ENCODE measurements at places on chromosomes 6 and 20.

DNA sequence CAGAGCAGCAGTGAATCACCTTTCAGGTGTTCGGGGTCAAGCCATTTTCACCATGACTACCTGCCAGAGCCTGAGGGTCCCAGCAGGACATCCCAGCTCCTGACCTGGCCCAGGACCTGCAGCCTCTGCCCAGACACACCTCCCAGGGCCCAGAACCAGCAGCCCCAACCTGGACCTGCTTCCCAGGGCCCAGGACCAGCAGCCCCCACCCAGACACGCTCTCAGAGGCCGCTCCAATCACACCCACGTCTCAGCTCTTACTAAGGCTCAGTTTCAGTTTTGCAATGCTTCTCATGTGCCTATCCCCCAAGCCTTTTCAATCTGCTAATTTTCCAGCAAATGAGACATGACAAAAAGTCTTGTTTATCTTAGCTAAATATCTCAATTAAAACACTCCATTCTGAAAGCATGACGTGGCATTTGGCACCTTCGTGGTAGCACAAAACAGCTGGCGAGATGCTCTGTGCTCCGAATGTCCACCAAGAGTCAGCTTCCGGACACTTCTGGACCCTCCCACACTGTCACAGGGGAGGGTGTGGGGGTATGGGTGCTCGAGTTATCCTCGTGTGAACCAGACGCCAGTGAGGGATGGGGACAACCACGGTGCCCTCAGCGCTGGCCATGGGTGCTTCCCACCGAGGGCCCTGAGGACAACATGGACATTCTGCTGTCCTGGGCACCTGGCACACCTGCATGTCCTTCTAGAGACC lies 253.2 kb downstream of the DLL1 start:
- no peak for DNase-seq

DNA sequence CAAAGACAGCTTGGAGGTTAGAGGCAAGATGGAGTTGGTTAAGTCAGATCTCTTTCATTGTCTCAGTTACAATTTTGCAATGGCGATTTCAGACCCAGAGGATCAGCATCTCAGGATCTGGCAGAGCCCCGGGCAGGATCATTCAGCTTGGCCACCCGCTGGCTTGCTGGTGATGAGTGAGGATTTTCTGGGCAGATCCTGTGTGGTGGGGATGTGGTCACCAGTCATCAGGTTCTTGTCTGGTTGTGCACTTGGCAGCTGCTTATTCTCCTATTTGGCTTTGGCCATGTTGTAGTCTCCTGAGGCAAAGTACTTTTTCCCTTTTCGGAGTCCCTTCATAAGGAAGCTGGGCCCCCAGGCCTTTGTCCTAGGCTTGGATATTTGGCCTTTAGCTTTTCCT lies 953.9 kb downstream of the KIF16B start:
- no peak for DNase-seq

GRCh38 chr20:46279103-46279502 lies 29.2 kb downstream of the CDH22 start:
- no peak for DNase-seq

- no peak for DNase-seq
Measured at GRCh38 chr6:33895296-33895695, 91.5 kb upstream of the MLN start.

DNA sequence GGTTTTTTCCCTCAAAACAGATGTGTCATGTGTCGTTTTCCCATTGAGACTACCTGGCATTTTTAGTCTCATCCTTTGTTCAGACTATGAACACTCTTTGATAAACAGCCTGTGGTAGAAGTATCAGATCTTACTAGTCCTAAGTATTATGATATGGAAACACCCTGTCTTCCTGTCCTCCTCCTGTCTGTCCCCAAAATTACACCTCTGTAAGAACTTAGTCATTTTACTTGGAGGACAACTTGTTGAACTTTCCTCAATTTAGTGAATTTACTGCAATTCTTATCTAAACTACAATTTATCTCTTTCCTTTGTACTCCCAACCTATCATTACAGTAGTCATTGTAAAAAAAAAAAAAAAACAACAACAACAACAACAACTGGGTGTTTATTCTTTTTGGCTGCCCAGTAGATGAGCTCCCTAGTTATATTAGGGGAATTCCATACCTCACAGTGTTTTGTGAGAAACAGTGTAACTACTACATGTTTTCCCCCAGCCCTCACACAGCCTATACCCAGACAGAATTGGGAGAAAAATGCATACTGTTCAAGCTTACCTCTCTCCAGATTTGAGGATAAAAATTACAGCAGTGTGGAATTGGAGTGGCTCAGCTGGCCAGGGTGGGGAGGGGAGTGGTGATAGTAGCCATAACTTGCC lies 18.5 kb upstream of the ERVFRD-1 start:
- DNase-seq = no peak

DNA sequence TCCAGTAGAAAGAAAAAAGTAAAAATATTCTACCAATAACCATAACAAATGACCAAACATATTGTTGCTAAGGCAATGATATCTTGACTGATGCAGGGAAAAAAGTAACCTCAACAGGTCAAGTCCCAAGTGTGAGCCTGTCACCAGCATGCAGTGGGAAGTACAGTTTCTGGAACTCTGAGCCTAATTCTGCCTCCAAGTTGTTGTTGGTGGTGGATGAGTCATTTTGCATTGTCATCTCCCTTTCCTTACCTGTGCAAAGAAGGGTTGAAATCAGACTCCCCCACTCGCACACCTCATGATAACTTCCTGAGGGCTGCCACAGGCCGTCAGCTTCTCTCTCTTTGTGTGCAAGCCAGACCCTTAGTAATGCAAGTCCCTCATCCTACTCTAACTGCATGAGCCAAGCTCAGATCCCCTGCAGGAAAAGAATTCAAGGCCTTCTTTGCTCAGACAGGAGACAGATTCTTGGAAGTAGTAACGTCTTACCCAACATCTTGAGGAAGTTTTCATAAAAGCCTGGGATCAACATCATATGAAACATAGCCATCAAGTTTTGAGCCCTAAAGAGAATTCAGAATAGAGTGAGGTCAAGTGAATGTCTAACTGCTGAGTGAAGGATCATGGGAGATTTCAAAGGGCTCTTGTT lies 207.6 kb upstream of the FOXA2 start:
- DNase-seq = peak; percentile 42

DNA sequence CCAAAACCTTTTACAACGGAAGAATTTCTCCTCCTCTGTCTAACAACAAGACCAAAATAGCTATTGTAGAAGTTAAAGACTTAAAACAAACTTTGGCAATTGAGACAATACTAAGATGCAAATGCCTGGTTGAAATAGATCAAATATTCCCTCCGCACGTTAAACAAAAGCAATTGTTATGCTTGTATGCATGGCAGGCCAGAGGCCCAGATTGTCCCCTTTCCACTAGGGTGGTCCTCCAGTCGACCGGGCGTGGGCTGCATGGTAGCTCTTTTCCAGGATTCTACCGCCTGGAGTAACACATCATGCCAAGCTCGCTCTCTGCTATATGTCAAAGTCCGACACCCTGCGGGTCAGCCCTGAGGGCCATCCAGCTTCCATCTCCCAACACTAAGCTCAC lies 234.7 kb downstream of the RNGTT start:
- no peak for DNase-seq

GRCh38 chr6:135675862-135676261 lies 175.6 kb upstream of the PDE7B start:
- peak; percentile 79 for DNase-seq

GRCh38 chr6:142653710-142654420 lies 291.1 kb downstream of the HIVEP2 start:
- no peak for DNase-seq

DNA sequence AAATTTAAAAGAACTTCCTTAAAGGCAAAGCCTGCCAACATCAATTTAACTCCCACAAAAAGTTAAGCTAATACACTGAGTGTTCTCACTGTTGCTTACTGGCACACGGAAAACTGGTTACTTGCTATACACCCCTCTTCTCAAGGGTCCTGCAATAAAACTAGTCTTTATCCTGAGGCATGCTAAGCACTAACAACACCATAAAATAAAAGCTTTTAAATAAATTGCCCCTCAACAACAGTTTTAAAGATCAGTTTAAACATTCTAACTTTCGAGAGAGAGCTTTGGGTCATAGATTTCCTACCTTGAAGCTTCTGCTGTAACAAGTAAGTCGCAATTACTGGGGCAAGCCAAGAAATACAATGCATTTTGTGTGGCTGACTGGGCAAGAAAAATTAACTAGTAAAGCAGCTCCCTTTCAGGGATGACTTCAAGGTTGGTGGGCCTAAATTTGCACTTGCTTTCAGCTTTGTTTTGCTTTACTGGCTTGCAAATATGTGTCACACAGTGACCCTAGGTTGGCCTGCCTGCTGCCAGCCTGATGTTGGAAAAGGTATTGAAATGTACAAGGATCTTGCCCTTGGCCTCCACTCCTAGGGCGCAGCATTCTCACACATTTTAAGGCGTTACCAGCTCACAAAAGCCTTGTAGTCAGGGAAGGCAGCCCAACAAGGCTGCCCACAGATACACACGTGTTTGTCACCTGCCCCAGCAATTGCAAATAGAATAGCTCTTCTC lies 4.0 kb upstream of the HEY2 start:
- DNase-seq = no peak

DNA sequence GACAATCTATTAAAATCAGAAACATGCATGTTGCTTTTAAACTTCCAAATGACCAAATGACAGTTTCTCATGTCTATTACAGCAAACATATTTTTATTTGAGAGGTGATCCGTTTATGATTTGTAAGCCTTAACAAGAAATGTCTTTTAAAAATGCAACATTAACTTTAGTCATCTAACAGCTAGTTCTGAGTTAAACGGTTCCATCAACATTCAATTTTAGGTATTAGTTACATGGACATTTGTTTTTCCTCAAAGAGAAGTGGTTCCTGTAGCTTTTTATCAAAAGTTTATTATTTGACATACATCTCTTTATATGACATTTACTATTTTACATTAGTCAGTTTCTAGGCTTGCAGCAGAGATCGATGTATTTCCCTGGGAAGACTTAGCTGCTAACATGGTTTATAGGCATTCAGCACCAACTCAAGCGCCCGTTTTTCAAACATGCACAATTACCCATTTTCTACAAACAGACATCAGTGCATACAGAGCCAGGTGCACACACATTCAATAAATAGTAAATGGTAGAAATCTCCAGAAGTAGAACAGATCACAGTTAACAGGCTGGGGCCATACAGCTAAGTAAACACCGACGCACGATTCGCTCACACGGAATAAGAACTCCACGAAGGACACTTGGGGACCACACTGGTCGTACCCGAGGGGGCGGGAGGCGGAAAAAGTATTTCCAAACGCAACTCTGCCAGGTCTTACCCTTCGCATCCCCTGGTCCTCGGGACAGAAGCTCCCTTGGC lies 882 bp downstream of the CNR1 start:
- DNase-seq = peak; percentile 21

DNA sequence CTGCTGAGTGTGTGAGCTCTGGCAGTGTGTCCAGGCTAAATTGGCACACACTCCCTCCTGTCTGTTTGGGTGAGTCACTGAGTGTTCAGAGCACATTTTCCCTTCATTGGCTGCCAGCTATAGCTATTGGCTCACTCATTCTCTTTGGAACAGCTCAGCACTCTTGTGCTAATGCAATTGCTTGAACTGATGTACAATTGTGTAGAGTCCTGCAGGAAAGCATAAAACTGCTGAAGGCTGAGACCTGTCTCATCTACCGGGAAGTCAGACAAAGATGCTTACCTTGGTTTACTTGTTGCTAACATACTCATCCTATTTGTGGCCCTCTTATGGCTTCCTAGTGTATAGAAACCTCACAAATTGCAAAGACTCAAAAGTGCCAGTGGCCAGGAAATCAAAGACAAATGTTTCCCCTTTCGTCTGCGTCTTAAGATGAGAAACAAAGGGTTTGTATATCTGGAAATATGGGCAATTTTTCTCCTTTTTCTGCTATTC lies 351.0 kb downstream of the BCKDHB start:
- DNase-seq = peak; percentile 97

DNA sequence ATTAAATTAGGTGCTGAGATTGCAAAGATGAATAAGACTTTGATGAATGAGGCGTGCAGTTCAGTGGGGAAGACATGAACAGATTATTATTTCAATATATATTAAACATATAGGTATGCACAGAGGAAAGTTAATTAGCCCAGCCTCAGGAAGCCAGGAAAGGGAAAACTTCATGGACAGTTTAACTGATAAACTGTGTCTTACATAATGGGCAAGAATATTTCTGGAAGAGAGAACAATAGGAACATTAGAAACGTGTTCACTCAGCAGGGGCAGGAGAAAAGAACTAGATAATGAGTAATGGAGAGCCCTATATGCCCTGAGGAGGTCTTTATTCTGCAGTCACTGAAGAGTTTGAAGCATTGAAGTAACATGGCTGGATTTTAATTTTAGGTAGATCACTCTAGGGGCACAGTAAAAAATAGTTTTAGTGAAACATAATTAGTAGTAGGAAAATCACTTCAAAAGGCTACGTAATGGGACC lies 23.6 kb downstream of the CEP57L1 start:
- no peak for DNase-seq

DNA sequence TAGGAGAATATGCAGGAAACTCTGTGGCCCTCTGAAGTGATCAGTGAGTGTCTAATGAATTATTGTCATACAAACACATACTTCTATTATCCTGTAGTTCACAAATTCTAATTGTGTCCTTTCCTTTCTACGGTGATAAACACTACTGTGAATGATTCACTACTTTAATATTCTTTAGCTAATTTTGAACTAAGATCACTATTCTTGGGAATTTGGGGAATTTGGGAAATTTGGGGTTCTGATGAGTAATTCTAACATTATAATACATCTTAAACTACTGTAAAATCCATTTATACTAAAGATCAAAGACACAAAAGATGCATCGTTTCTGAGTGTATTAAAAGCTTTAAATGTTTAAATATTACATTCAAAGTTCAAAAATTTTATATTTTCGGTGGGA lies 1287.2 kb upstream of the CITED2 start:
- peak; percentile 35 for DNase-seq

All from choroid plexus epithelial cell (primary cell).